ENCODE measurements at places on chromosomes 1 and 21.

DNA sequence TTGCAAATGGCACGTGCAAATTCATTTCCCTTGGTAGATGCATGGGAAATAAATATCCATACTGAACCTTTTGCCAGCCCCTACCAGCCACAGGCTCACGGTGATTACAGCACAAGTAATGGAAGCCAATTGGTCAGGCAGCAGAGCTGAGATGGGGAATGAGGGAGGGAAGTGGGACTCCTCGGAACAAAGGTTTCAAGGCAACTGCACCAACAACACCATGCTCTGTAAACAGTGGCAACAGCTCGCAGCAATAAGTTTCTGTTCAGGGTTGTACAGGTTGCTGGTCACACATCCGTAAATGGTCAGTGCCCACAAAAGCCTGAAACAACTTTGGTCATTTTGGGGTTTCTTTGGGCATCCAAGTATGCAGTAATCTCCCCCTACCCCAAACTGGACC is 62.7 kb upstream of the LPGAT1 start:
- no peak for DNase-seq

DNA sequence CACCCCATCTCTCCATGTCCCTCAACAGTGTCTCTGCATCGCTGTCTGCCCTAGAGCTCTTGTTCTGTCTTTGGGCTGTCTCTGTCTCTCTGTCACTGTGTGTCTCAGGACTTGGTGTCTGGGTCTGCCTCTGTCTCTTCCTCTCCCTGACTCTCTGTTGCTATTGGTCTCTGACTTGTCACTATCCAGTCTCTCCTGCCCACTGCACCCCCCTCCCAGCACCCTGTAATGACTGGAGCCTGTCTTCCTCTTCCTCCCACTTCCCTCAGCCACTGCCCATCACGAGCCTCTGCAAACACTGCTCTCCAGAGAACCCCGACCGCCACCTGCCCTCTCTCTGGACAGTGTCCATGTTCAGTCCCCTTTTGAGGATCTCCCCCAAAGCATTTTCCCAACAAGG is 12.1 kb downstream of the PEAR1 start:
- DNase-seq = no peak

GRCh38 chr1:114219172-114219868 is 65.7 kb upstream of the SYT6 start:
- DNase-seq = no peak

DNA sequence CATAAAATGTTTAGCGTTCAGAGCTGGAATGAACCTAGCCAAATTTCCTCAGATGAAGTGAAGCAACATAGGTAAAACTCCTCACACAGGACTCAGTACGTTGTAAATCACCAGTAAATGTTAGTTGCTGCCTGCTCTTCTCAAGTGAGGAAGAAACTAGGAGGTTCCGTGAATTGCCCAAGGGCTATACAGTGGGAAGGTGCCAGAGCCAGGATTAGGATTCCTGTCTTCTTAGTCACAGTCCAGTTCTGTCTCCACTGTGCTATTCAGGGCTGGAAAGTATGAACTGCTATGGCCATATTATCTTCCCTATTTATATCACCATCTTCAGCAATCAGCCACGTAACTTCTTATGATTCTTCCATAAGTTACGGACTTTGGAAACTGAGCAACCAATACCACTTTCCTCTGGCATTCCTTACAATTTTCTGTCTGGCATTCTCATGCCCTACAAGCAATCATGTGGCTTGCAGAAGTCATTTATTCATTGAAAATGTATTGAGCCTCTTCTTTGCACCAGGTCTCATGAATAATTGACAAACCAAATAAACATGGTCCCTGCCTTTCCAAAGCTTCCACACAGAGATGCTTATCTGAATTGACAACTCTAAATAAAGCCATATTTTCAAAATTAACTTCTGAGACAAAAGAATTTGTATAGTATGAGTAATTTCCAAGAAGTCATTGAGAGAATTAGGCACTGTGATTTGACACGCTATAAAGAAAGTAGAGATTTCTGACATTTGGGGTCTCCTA is 271.6 kb upstream of the SGIP1 start:
- no peak for DNase-seq

DNA sequence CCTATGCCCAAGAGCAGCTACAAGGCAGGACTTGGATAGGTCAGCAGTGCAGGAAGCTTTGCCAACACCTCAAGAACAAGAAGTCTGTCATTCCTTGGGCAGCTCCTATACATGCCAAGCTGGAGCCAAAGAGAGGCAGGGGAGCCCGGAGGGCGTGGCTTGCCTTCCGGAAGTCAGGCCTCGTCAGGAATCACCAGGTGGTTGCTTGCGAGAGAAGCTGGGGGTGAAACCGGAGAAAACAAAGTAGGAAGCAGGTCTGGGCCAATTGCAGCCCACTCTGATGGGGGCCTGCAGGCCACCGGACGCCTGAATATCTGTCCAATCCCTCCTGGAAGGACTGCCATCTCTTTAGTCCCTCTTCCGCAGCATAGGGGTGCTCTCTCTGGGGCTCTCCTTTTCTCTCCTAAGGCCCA is 794 bp upstream of the FAM76A start:
- no peak for DNase-seq

GRCh38 chr21:46151989-46152926 is 3.1 kb downstream of the FTCD start:
- no peak for DNase-seq

- peak; percentile 37 for DNase-seq
Measured at GRCh38 chr1:73839922-73840321, 358.1 kb downstream of the LRRIQ3 start.

GRCh38 chr1:89260042-89260441 is 12.6 kb downstream of the GBP5 start:
- DNase-seq = no peak

DNA sequence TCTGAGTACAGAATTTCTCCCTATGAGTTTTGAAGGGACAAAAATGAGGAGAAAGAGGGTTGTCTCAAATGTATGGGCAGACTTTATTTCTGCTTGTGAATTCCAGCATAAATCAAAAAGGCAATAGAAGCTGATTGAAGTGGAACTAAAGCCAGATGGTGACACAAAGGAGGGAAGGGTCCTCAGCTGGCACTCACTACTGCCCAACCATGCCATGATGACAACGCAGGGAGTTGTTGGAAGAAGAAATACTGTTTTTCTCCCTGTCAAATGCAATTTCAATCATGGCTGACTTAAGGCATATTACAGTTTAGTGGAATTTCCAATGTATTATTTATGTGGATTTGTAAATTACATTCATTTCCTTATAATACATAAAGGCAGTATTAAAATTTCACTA is 805.8 kb downstream of the ADGRL2 start:
- DNase-seq = no peak

- DNase-seq = peak; percentile 69
Measured at GRCh38 chr1:26555550-26555981, 26.0 kb downstream of the RPS6KA1 start.

DNA sequence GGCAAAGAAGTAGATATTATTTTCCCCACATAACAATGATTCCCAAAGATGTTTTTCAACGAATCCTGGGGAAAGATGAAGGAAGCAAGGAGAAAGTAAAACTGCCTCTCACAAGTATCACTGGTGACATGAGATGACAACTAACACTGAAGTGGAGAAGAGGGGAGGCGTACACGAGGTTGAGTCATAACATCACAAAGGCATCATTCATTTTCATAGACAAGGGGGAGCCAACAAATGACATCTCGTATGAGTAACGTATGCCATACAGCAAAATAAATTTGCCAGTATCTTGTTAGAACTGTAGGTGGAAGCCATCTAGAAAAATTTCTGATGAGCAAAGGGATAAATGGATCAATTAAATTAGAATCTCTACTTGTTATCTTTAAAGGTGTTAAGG is 56.6 kb downstream of the ATP1B1 start:
- DNase-seq = no peak

- DNase-seq = no peak
Measured at GRCh38 chr1:218702775-218703174, 357.6 kb downstream of the TGFB2 start.

- no peak for DNase-seq
Measured at GRCh38 chr1:26701266-26701994, 5.6 kb downstream of the ARID1A start.

DNA sequence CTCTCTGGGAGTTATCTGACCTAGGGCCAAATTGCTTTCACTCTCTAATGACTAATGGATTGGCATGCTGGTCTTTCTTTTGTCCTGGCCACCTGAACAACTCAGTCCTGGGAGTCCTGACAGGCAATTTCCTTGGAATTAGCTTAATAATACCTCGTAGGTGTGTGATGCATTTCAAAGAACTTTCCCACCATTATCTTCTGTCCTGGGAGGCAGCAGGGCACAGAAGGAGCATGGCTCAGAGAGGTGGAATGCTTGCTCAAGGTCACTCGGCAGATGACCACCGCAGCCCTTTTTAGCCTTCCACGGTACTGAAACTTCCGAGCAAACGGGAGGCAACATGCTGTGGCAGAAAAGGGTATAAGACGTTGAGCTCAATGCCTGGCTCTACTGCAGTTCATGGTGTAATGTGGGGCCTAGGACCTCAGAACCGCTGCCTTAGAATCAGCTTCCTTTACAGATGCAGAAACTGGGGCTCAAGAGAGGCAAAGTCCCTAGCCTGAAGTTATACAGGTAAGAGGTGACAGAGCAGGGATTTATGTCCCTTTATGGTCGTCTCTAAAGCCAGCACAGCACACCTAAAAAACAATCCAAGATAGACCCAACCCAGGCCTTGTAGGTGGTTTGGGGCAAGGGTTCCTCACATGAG is 3.2 kb downstream of the ID3 start:
- DNase-seq = no peak

- no peak for DNase-seq
Measured at GRCh38 chr1:238753252-238753651, 633.1 kb upstream of the CHRM3 start.

DNA sequence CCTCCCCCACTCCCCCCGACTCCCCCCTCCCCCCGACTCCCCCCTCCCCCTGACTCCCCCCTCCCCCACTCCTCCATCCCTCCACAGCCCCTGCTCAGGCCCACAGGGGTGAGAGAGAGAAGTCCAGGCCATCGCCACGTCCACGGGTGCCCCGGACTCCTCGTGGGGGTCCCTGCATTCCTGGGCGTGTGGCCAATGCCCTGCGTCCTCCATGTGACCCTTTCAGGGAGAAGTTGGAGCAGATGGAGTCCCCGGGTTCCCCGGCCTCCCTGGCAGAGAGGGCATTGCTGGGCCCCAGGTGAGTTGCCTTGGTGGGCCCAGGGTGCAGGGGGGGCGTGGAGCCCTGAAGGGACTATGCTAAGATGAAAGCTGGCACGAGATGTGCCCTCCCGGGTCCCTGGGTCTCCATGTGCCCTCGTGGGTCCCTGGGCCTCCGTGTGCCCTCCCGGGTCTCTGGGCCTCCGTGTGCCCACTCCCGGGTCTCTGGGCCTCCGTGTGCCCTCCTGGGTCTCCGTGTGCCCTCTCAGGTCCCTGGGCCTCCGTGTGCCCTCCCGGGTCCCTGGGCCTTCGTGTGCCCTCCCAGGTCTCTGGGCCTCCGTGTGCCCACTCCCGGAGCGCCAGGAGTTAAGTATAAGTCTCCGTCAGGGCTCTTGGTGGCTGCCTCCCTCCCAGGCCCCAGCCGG is 52.0 kb downstream of the SLC19A1 start:
- DNase-seq = no peak

DNA sequence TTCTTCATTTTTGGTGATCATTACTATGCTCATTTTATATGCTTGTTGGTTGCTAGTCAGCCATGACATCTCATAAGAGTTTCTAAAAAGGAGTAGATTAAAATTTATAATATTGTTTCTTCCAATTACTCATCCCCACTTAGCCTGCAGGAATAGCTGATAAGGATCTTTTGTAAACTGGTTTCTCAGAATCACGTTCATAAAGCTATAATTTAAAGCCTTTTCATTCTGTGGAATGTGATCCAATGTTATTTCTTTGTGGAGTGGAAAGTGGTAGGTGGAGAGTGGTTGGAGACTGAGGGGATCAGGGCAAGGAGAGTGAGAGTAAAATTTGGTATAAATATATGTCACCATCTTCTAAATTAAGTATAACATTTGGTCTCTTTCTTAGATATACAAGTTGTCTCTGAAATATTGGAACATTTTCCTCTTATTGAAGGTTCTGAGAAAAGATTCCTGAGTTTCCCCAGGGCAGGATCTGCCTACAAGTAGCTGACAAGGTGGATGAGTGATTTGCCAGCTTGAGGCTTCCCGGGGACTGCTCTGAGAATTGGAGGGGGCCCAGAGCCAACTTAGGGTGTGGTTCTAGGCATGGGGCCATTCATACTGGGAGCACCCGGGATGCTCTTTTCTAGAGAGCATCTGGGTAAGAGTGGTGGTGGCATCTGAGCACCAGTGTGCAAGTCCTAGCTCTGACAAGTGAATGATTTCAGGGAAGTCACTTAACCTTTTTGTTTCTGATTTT is 116.4 kb downstream of the TBX19 start:
- DNase-seq = no peak

GRCh38 chr21:41813226-41813625 is 46.4 kb upstream of the RIPK4 start:
- DNase-seq = no peak

GRCh38 chr1:32357614-32358013 is 4.7 kb downstream of the FAM229A start:
- DNase-seq = no peak

DNA sequence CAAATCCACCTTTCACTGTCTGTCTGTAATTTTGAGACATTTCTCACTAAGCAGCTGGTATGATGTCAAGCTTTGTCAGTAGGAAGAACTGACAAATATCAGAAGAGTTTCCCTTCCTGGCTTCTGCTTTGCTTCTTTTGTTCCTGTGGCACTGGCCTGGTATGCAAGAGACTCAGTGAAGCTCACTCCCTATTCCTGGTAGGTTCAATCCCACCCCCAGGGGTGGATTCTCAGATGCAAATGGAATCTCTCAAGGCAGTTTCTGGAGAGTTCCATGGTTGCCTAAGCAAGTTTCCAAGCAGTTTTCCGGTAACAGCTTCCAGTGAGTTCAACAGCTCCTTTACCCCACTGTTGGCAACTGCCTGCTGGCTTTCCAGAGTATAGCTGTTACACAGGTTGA is 683.4 kb downstream of the PTPRC start:
- DNase-seq = no peak

DNA sequence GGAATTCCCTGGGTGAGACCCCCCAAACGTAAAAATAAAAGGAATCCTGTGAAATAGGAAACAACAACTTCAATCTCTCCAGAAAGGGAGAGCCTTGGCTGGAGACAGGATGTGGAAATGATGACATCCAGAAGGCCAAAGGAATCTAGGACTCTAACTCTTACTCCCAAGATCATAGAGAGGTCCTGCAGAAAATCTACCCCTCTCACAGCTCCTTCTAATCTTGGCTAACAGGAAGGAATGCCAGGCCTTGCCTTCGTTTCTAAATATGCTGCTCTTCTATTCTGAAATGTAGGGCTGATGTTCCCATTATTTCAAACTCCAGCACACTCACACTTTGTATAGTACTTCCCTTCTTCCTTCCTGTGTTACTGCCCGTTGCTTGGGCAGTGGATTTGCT is 40.7 kb downstream of the ARHGEF11 start:
- DNase-seq = no peak

GRCh38 chr21:44800103-44800502 is 1.5 kb downstream of the UBE2G2 start:
- DNase-seq = peak; percentile 78

- DNase-seq = no peak
Measured at GRCh38 chr1:202207292-202207691, 13.7 kb downstream of the LGR6 start.

Data from Kasumi-1 (cell line).